ENCODE measurements at places on chromosomes 5 and 9.

DNA sequence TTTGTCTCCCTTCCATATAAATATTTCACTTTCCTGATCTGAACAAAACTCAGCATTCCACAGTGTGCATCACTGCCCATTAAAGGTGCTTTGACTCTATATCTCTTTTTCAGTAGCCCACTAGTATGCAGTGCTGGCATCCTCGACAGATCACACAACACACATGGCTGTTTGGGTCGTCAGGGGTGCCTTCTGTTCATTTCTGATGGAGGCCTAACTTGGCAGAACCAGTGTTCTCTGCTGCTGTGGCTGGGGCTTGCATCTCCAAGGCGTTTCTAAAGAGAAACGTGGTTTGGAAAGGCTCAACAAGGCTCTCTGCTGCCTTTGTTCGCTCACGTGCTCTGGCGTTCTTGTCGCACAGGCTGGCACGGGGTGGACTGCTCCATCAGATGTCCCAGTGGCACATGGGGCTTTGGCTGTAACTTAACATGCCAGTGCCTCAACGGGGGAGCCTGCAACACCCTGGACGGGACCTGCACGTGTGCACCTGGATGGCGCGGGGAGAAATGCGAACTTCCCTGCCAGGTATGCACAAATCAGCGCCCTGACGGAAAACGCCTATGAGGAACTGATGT is 97.7 kb upstream of the PRRC1 start:
- DNase-seq: no peak

DNA sequence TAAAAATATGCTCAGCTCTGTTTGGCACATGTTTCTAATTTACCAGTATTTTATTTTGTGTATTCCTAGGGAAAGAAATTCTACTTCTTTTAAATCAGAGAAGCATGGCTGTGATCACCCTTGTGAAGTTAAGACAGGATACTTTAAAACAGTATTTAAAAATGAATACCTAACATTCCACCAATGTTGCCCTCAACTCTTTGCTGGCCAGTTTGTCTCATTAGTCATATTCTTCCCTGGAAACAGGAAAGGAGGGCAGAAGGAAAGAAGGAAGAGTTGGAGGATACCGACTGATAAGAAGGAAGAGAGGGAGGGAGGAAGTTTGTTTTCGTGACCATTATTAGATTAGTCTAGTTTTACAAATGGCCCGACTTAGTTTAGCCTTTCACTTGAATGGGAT is 137.4 kb downstream of the PLK2 start:
- DNase-seq: peak; percentile 63

- no peak for DNase-seq
Measured at GRCh38 chr9:85941622-85941940, 635 bp downstream of the NAA35 start.

- no peak for DNase-seq
Measured at GRCh38 chr5:177994063-177994462, 2.0 kb downstream of the PROP1 start.

DNA sequence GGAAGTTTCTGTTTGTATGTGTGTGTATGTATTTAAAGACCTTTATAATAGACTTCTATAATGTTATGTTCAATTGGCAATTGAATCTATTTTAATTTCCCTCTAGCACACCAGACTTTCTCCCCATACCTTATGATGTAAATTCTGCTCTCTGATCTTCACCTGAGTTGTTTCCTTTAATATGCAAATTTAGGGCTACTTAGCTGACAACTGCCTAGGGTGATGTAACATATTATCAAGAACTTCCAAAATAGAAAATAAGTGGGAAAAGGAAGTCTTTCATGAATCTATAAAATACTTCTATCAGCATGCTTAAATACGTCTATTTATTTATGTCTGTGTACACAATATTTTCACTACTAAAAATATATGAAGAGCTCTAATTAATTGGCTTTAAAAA is 923.5 kb upstream of the CDH10 start:
- DNase-seq: peak; percentile 44

DNA sequence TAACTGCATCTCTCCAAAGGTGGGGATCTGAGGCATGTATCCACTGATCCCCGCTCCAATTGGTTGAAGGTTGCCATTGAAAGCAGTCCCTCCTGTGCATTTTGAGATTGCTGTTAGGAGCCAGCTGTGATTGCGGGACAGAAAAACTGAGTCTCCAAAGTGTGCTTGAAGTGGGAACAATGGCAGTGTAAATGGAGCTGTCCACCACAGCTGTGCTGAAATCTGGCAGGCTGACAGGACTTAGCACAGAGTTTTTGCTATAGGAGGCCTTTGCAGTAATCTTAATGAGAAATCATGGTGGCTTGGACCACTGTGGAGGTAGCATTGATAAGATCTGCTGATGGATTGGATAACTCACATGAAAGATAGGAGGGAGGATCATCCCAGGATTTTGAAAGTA is 3.3 kb downstream of the RNF20 start:
- DNase-seq: peak; percentile 62

GRCh38 chr9:3743901-3744413 is 218.2 kb upstream of the RFX3 start:
- no peak for DNase-seq

GRCh38 chr5:179166886-179167841 is 107.0 kb downstream of the ZNF354C start:
- DNase-seq: peak; percentile 50

- DNase-seq: no peak
Measured at GRCh38 chr9:81103597-81104471, 585.5 kb downstream of the TLE1 start.

GRCh38 chr9:77085416-77085815 is 66.0 kb downstream of the FOXB2 start:
- no peak for DNase-seq

- DNase-seq: no peak
Measured at GRCh38 chr5:2103940-2104339, 221.2 kb upstream of the IRX4 start.

GRCh38 chr5:132305420-132305819 is 11.2 kb downstream of the SLC22A4 start:
- no peak for DNase-seq

- peak; percentile 88 for DNase-seq
Measured at GRCh38 chr5:14108170-14108996, 34.8 kb upstream of the TRIO start.

- peak; percentile 30 for DNase-seq
Measured at GRCh38 chr5:139091439-139092156, 106.6 kb downstream of the SIL1 start.

- peak; percentile 52 for DNase-seq
Measured at GRCh38 chr9:23819403-23819802, 6.6 kb downstream of the ELAVL2 start.

GRCh38 chr5:144944936-144945335 is 774.3 kb downstream of the KCTD16 start:
- DNase-seq: no peak

DNA sequence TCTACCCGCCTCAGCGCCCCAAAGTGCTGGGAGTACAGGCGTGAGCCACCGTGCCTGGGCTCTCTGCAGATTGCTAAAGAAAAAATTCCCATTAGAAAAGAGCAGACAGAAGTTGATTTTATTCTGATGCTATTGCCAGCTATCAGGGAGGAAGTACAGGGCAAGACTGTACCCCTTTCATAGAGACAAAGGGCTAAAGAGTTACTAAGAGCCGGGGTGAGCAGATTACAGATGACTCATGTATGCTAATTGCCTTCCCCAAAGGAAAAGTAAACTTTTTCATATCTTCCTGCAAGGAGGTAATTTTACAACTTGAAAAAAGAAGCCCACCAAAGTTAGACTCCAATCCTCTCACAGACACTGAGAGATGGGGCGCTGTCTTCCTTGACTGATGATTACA is 42.3 kb upstream of the MCTP1 start:
- peak; percentile 6 for DNase-seq

DNA sequence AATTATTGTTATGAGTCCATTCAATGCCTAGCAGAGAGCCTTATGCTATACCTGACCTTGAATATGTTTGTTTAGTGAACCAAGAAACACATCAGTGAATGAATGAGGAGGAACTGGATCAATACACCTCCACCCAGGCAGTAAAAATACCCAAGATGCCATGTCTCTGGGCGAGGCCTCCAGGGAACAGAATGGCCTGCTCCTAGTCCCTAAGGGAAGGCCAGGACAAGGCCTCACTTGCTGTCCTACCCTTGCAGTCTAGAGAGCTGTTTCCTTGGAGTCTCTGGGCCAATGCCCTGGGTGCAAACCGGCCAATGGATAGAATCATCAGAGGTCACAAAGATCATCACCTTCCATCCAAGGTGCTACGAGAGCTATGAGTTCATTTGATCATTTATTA is 26.1 kb downstream of the TNIP1 start:
- DNase-seq: peak; percentile 23

DNA sequence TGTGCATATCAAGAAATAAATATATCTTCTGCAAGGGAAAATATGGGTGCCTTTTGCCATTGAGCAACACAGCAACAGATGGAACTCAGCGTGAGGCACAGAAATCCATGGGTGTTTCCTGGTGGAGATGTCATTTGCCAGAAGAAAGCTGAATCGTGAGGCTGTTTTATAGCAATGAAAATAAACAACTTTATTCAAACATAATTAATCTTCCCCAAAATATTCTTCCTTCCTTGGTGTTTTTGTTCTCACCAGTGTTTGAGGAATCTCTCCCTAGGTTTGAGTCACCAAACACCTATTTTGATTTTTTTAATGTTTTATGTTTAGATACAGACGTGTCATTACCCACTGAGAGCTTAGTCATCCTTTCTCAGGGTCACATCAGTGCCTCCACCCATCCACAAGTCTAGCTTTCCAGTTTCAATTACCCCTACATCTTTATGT is 65.8 kb upstream of the PAPPA start:
- peak; percentile 14 for DNase-seq

Data from mesendoderm (in vitro differentiated cells).